NCI-H1417 (cell line): ENCODE measurements at places on chromosomes 4 and X.

GRCh38 chr4:77043507-77044136, 32.2 kb downstream of the CCNI start:
- DNase-seq: no peak

DNA sequence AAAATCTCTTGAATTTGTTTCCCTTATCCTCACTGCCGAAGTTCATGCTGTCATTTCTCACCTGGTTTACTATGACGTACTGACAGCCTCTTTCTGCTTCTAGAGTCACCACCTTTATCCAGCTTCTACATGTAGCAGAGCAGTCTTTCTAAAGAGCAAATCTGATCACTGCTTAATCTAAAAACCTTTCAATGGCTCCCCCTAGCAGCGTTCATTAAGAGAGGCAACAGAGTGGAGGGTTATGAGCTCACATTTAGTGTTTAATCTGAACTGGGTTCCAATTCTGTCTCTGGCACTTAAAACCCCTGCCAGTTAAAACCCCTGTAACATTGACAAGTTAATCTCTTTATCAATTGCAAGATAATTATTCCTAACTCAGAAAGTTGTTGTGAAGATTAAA, 4.4 kb downstream of the RBPJ start:
- DNase-seq: peak; percentile 16

DNA sequence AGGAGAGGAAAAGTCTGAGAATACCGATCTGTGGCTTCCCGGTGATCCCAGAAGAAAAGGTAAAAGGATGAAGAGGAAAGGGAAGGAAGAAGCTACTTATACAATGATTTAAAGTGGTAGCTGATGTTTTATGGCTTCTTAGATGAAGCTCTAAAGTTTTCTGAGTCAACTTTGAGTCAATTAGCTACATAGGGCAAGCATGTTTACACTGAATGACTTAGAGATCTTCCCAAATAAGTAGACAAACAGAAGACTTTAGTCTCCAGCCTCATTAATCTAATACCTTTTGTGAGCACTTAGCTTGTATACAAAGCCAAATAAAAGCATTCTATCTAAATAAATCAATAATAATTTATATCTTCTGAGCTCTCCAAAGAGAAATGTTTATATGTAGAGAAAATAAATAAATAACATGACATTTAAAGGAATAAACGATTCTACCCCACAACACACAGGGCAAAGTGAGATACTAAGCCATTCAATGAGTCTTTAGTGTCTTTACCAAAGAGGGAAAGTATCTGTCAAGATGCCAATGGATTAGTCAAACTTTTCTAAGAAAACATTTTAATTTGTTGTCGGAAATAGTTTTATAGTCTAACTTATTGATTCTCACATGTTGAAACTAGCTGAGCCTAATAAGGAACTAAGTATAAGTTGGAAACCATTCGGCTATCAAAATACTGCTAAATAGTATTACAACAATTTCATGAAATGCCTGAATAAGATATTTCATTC, 46.0 kb upstream of the TMEM184C start:
- no peak for DNase-seq

- no peak for DNase-seq
Measured at GRCh38 chr4:139581096-139581495, 25.1 kb upstream of the SETD7 start.

- DNase-seq: no peak
Measured at GRCh38 chr4:19399001-19399400, 852.7 kb upstream of the SLIT2 start.

- no peak for DNase-seq
Measured at GRCh38 chrX:23246001-23246400, 88.6 kb upstream of the PTCHD1 start.

- DNase-seq: no peak
Measured at GRCh38 chr4:79854856-79855502, 218.1 kb downstream of the ANTXR2 start.

- DNase-seq: no peak
Measured at GRCh38 chr4:26871611-26872010, 11.0 kb downstream of the STIM2 start.

DNA sequence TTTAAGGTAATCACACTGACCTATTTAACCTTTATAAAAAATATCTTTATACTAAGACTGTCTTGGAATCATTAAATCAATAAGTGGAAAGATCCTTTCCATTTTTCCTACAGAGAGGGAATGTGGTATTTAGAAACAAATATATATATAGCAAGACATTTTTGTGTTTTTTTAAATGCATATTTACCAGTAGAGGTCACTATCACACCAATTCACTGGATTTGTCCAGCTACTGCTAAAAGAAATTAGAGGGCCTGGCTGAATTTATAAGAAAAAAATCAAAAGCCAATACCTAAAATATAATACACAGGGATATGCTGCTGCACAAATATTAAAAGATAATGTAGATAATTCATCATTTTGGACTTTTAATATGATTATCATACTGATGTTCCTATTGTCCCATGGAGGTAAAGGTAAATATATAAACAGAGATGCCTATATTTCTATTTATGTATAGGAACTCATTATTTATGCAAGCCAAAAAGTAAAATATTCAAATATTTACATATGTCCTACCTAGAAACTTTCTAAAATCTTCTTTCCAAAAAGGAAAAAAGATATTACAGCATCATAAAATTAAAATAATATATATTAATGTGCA, 69.5 kb downstream of the PDE5A start:
- no peak for DNase-seq

DNA sequence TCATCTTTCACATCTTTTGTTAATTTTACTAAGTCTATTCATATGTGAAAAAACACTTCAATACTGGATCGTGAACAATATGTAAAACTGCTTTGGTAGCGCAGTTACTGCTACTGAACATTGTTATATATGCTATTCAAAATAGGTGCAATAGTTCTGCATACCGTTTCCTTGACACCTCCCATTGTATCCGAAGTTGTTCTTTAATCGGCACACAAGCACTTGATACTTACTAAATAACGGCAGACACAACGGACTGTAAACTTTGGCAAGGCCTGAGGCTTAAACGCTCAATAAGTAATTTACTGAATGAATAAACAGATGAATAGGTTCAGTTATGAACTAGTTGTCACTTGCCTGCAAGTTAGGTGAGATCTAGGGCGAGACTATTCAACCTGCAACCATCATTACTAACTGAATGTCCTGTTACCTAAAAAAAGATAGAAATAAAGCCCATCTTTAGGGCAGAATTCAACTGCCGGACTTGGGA, 620 bp downstream of the ANAPC10 start:
- DNase-seq: no peak

DNA sequence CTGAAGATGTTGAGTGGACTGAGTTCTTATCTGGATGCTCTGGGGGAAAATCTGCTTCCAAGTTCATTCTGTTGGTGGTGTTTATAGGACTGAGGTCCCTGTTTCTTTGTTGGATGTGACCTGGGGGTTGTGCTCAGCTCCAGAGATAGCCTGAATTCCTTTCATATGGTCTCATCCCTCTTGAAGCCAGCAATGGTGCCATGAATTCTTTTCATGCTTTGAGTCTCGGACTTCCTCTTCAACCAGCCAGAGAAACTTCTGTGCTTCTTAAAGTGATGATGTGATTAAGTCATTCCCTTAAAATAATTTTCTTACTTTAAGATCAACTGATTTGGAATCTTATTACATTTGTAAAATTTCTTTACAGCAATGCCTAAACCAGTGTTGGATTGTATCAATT, 233.8 kb upstream of the UGT8 start:
- no peak for DNase-seq

GRCh38 chr4:157121401-157121800, 45.5 kb downstream of the GLRB start:
- DNase-seq: no peak

DNA sequence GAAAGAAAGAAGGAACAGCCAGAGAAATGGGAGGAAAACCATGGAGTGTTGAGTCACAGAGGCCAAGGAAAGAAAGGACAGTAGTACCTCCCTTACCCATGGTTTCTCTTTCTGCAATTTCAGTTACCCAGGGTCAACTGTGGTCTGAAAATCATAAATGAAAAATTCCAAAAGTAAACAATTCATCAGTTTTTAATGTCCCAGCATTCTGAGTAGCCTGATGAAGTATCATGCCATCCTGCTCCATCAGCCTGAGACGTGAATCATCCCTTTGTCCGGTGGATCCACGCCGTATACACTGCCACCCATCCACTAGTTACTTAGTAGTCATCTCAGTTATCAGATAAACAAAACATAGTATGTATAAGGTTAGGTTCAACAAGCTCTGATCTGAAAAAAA, 114.2 kb downstream of the COMMD8 start:
- no peak for DNase-seq

- DNase-seq: no peak
Measured at GRCh38 chr4:107801766-107802211, 22.9 kb upstream of the SGMS2 start.

DNA sequence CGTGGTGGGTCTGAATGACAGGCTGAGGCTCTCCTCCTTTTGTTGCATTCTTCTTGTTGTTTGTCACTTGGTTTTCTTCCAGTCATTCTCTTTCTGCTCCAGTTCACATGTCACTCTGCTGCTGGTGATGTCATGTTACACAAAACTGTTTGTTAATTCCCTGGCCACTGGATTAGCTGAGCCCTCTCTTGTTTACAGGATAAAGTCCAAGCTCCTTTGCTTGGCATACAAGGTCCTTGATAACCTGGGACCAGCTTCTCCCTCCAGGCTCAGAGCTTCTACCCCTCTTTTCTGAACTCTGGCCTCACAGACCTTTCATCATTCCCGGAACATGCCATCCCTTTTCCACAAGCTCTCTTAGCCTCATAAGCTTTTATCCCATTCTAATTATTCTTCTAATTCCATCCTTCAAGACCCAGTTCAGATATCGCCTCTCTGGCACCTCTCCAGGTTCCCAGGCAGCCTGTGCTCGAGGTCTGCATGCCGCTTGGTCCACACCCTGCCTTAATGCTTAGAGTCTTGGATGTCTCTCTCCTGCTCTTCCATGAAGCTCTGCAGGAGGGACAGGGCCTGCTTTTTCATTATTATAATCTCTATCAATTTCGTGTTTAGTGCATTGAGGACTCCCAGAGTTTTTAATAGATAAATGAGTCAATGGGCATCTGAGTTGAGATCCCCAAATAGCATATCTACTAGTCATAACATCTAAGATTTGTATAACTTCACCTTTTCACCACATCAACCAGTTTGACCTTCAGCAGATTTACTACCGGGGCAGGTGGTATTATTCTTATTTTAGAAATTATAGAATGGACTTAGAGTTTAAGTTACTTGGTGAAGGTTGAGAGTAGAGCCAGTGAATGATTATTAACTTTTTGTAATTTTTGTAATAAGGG, 98.7 kb downstream of the TMEM131L start:
- peak; percentile 14 for DNase-seq

- no peak for DNase-seq
Measured at GRCh38 chr4:55291227-55291640, 54.8 kb upstream of the SRD5A3 start.

GRCh38 chr4:155809835-155810234, 51.0 kb downstream of the GUCY1B1 start:
- peak; percentile 88 for DNase-seq
